Activated CD4-positive, alpha-beta memory T cell treated with anti-CD3 and anti-CD28 coated beads, Interleukin-2, amount 10 ng/mL, durations not matched to agents 7 days and 5 days (primary cell): ENCODE measurements at places on chromosomes 1 and 21. TPM values are rescaled to one million over a fixed set of nuclear protein-coding genes. Genes with fewer than 3 reads are reported as not detected.

The NID1 gene
- 0.45 TPM for total RNA-seq

- DNase-seq: no peak
- no peaks in the 10 kb centered on the region for H3K27me3 ChIP-seq
- H3K4me3 ChIP-seq: no peak overlapping the region
- no peaks in the 10 kb centered on the region for H3K4me1 ChIP-seq
These were observed 31.1 kb upstream of the UAP1 start for GRCh38 chr1:162530307-162530987.

DNA sequence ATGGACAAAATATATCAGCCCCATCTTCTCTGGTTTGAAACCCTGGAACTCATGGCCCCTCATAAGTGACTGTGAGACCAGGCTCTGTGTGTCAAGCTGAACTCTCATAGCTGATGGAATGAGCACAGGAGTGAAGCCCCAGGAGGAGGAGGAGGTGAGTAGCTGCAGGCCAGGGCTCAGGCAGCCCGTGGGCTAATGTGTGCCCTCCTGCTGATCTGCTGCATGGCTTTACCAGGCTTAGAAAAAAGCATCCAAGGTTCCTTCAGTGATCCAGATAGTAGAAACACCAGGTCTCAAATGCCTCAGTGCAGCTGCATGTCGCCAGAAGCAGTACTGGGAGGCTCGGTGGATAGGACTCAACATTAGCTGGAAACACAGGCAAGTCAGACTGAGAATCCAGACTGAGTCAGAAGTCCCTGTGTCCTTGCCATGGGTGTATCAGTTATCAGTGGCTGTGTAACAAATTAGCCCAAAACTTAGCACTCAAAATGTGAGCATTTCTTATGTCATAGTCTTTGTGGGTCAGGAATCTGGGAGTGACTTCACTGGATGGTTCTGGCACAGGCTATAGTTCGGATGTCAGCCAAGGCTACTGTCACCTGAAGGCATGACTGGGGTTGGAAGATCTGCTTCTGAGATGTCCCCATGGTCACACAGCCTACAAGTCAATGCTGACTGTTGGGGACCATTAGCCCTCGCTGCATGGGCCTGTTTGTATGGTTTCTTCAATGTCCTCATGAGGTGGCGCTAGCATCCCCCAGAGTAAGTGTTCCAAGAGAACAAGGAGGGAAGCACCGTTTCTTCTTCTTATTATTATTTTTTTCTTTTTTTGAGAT, 255.4 kb upstream of the IRF2BP2 start:
- no peak overlapping the region for H3K4me3 ChIP-seq
- peaks cover 21% of the 10 kb centered on the region for H3K4me1 ChIP-seq
- H3K27ac ChIP-seq: no peak overlapping the region
- peaks cover 3% of the 10 kb centered on the region for H3K36me3 ChIP-seq
- H3K27me3 ChIP-seq: no peaks in the 10 kb centered on the region
- DNase-seq: no peak

The FLG2 gene
- total RNA-seq: 0.03 TPM

- no peak for DNase-seq
- no peaks in the 10 kb centered on the region for H3K4me1 ChIP-seq
- H3K4me3 ChIP-seq: no peak overlapping the region
- H3K27me3 ChIP-seq: peaks cover 16% of the 10 kb centered on the region
These were observed 2.8 kb upstream of the CASQ2 start for GRCh38 chr1:115771094-115771846.

The RCSD1 gene
- 155 TPM for total RNA-seq
